ENCODE measurements at places on chromosomes 5 and 9.

DNA sequence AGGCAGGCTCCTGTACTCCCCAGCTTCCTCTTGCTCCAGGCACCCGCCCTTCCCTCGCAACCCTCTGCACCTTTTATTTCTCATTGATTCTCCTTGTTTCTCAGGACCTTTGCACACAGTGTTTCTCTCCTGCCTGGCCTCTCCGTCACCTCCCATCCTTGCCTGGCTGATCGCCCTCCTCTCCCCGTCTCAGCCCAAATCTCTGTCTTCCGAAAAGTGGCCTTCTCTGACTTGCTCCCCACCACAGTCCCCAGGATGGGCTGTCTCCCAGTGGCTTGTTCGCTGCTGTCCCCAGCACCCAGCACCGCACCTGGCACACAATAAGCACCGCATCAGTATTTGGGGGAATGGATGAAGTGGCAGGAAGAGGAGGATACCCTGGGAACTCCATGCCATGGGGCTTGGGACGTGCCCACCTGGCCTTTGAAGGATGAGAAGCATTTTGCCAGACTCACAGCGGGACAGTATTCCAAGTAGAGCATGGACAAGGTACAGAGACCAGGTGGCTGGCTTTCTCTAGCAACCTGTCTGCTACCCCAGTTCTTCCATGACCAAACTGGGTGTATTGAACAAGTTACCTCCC lies 62.5 kb downstream of the LMX1B start:
- no peak for DNase-seq

DNA sequence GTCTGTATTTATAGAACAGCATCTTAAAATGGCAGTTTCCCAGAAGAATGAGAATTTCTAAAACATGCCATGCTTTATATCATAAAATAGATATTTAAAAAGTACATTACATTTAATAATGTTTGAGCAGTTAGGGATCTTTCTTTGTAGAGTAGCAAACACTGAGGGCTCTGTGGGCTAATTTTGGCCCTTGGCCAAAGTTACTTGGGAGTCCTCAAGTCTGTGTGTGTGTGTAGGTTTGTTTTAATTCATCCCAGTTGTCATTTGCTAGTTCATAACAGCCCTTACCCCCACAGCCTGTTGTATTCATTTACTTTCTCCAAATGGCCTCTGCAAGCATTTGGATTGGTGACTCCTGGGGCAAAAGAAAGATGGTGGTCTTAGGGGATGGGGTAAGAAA lies 576.4 kb upstream of the SGCD start:
- no peak for DNase-seq

GRCh38 chr9:118561051-118561450 lies 808.2 kb downstream of the BRINP1 start:
- DNase-seq, result no peak

DNA sequence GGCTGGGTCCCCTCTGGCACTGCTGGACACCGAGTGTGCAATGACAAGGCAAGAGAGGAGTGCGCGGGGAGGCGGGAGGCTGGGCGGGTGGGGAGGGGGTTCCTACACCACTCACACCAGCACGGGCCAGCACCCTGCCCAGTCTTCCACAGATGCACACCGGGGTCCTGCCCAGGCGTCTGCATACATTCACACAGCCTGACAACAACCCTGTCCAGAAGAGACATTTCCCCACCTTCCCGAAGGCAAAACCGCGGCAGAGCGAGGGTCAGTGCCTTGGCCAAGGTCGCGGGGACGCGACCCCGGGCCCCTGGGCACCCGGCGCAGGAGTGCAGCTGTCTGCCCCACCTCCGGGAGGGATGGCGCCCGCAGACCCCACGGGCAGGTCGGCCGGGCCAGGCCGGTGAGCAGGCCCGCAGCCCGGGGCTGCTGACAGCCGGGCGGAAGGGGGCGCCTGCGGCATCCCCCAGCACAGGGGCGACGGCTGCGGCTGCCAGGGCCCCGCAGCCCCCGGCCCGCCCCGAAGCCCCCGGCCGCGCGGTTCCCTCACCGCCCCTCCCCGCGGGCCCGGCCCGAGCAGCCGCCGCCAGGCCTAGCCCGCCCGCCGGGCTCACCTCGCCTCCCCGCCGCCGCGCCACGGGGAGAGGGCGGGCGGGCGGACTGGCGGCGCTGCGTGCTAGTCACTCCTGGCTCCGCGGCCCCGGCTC lies 496 bp downstream of the MAPK9 start:
- no peak for DNase-seq

- DNase-seq, result no peak
These were observed 193.8 kb upstream of the HMHB1 start for GRCh38 chr5:143618141-143618540.

- DNase-seq, result no peak
These were observed 253.9 kb upstream of the MAP3K1 start for GRCh38 chr5:56561455-56561854.

DNA sequence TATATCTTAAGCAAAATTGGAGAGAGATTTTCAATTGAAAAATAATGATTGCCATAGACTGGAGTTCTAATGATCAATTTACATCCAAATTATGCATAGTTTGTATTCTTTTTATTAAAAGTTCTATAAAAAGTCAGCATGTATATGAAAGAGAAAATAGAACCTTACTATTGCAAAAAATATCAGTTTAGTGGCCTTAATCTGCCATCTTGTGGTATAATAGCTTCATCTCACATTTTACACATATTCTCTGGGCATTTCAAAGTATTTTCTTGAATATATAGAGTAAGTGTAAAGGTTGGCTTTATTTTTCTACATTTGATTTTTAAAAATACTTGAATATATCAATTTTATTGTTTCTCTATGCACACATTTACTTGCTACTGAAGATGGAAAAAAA lies 1858.6 kb upstream of the CDH9 start:
- DNase-seq, result no peak

GRCh38 chr9:123329329-123329955 lies 26.6 kb upstream of the CRB2 start:
- no peak for DNase-seq

- no peak for DNase-seq
These were observed 11.3 kb downstream of the MYMK start for GRCh38 chr9:133513214-133514100.

DNA sequence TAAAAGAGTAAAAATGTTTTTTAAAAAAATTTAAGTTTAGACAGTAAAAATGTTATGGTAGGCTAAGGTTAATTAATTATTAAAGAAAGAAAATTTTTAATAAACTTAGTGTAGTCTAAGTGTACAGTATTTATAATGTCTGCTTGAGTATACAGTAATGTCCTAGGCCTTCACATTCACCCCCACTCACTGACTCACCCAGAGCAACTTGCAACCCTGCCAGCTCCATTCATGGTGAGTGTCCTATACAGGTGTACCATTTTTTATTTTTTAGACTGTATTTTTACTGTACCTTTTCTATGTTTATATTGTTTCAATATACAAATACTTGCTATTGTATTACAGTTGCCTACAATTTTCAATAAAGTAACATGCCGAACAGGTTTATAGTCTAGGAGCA lies 234.1 kb downstream of the AUH start:
- DNase-seq, result no peak

GRCh38 chr5:54438620-54439389 lies 16.7 kb upstream of the HSPB3 start:
- no peak for DNase-seq

DNA sequence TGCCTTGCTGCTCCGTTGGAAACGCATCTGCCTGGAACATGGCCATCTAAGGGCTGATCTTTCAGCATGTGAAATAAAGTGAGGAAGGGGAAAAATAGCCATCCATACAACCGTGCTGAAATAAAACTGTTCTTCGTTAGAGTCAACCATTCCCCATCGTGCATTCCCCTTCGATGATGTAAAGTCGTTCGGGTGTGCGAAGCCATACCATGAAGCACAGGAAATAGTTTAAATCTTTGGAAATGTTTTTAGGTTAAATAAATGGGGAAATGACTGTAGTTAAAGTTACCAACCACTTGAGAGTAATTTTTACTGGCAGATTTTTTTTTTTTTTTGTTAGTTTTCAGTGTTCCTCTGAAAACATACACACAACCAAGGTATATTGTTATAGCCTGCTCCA lies 302.5 kb downstream of the SH3GL2 start:
- DNase-seq, result no peak

All from stimulated activated CD4-positive, alpha-beta T cell treated with anti-CD3 and anti-CD28 coated beads, Interleukin-1b, Interleukin-23, amount 100 ng/mL, for 24 hours (primary cell).